Activated CD4-positive, alpha-beta T cell treated with anti-CD3 and anti-CD28 coated beads for 48 hours (primary cell): ENCODE measurements at places on chromosomes 3 and 15.
A peak's percentile ranks its signal among the peaks of the same experiment; 100 is the strongest.

DNA sequence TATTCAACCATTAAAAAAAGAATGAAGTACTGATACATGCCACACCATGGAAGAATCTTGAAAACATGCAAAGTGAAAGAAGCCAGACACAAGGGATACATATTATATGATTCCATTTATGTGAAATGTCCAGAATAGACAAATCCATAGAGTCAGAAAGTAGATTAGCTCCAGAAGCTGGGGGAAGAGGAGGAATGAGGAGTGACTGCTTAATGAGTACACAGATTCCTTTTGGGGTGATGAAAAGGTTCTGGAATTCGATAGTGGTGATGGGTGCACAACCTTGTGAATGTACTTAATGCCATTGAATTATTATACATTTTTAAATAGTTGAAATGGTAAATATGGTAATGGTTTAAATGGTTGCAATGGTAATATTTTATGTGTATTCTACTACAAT lies 90.6 kb upstream of the SPATA12 start:
- DNase-seq: no peak

DNA sequence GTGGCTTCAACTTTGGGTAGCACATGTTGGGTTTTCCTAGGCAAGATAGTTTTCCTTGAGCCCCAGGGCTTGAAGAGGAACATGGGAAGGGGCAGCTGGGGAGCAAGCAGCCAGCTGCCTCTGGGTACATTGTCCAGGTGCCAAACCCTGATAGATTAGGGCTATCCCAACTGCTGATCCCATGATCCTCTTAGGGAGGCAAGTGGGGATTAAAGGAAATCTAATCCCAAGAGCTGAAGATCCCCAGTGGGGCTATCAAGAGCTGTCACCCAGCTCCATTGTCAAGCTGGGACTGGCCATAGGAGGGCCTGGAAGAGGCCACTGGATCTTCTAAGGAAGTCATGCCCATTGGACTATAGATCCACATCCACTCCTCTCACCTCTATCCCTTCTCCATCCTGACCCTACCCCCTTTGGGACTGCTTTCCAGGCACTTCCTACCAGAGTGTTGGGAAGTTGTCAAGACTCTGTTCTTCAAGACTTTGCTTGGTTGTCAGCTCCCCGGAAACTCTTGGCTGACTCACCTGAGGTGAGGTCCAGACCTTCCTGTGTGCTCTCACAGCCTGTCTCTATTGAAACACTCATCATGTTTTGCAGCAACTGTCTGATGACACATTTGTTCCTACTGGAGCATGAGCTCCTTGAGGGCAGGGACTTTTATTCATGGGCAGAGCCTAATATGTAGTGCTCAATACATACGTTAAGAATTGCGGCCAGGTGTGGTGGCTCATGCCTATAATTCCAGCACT lies 5.9 kb downstream of the CAMK2N2 start:
- DNase-seq: peak; percentile 53

- DNase-seq: no peak
These were observed 200.3 kb downstream of the SLCO3A1 start for GRCh38 chr15:92053753-92054316.

GRCh38 chr15:69161079-69161877 lies 843 bp downstream of the GLCE start:
- peak; percentile 17 for DNase-seq

DNA sequence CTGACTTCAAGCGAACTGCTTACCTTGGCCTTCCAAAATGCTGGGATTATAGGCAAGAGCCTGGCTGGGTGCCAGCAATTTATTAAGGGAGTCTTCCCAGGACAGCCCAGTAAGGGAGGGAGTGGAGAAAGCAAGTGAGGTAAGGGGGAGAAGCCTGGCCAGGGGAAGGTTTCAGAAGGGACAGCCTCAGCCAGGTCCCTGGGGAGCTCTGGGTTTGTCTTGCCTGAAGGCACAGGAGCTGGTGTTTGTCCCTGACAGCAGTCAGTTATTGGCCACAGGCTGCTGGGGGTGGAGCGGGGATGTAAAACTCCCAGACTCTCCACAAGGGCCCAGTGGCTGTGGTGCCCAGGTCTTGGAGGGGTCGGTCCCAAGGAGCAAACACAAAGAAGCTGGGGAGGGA lies 33.0 kb upstream of the CDCP1 start:
- no peak for DNase-seq

DNA sequence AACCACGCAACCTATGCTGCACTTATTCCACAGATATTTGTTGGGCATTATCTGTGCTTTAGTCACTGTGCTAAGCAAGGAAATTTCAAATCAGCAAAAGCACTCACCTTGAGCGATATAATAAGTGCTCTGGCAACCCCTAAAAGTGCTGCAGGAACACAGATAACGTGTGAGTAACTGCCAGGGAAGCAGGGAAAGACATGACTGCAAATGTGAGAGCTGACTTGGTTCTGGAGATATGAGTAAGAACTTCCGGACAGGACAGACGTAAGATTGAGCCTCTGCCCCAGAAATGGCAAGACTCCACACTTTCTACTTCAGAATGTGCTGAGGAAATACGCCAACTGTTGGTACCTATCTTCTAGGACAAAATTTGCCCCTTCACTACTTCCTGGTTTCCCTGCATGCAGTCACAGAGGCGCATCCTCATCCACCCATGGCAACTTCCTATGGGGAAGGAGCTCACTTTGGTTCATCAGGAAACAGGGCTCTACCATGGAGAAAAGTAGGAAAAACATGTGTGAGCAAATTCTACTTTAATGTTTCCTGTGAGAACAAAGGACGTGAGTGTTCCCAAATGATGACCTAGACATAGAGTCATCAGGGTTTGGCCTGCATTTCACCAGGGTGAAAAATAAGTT lies 41.7 kb downstream of the AQP9 start:
- DNase-seq: no peak

GRCh38 chr15:43329217-43329959 lies 985 bp downstream of the LCMT2 start:
- DNase-seq: peak; percentile 5

DNA sequence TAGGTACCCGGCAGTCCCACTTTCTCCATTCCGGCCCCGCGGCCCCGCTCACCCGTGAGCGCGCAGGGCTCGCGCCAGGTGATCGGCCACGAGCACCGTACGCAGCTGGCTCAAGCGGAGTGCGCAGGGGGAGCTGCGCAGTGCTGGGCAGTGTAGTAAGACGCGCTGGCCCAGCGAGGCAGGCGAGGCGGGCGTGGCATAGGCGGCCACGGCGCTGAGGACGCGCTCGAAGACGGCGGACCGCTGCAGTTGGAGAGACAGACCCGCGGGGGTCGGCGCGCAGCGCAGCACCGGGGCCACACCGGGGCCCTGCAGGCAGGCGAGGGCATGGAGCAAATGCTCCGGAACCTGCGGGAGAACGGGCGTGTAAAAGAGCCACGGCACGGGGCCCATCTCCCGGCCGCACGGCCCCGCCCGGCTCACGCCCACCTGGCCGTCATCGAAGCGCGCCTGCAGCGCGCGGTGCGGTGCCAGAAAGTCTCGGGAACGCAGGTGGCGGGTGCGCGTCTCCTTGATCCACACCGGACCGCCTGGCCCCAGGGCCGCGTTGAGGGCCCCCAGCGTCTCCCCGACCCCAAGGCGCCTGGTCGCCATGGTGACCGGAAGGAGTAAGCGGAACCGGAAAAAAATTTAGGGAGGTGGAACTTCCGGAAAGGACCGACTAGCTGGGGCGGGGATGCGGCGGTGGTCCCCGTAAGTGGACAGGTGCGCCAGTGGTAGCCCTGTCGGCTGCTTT lies at the start of gene DALRD3:
Gene DALRD3, minus strand, starts transcription at position 610 of the 736 bp plus-strand sequence. Its CDS starts 16 bp downstream, at position 594.
- DNase-seq: peak; percentile 70

DNA sequence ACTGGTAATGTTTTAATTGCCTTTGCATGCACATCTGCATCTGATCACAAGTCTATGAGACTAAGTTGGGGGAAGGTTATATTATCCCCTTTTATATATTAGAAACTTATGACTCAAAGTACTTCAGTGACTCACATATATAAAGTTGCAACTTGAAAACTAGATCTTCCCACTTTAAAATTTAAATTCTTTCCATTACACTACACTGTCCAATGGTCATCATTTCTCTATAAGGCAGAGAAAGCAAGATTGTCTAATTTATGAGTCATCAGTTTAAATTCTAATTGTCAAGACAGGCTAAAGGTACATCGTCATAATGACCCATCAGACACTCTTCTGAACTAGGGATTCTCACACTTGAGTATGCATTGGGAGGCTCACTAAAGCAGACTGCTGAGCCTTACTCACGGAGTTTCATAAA lies 37.9 kb downstream of the CPA3 start:
- DNase-seq: no peak

DNA sequence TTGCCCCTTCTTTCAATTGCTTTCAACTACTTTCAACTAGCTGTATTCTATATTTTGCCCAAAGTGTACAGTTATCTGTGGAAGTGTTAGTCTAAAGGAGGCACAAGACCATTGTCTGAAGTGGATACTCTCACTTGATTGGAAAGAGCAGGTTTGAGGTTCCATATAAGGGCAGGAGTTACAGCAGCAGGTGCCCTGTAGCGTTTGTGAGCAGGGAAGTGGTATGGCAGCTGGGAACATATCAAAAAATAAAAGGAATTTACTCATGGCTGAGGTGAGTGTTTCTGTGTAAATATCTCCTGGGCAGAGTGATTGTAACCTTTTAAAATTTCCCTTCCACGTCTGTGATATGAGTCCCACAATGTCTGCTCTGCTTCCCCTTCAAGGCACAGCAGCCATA lies 38.5 kb upstream of the DNAJC13 start:
- DNase-seq: no peak

DNA sequence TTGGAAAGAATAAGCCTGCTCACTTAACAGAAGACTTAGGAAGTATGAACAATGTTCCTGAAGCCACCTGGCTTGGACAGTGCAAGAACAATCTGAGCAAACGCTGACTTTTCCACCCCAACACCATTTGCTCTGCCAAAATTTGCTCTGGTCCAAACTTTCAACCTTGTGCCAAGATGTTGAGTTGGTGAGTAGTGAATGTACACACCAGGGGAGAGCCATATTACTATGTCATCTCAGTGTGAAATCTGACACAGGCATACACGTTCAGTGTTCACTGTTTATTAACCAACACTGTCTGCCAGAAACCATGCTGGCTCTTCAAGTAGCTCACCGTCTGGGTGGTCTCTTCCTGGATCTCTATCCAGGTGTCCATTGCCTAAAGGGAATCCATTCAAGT lies 152.9 kb upstream of the LPP start:
- no peak for DNase-seq

DNA sequence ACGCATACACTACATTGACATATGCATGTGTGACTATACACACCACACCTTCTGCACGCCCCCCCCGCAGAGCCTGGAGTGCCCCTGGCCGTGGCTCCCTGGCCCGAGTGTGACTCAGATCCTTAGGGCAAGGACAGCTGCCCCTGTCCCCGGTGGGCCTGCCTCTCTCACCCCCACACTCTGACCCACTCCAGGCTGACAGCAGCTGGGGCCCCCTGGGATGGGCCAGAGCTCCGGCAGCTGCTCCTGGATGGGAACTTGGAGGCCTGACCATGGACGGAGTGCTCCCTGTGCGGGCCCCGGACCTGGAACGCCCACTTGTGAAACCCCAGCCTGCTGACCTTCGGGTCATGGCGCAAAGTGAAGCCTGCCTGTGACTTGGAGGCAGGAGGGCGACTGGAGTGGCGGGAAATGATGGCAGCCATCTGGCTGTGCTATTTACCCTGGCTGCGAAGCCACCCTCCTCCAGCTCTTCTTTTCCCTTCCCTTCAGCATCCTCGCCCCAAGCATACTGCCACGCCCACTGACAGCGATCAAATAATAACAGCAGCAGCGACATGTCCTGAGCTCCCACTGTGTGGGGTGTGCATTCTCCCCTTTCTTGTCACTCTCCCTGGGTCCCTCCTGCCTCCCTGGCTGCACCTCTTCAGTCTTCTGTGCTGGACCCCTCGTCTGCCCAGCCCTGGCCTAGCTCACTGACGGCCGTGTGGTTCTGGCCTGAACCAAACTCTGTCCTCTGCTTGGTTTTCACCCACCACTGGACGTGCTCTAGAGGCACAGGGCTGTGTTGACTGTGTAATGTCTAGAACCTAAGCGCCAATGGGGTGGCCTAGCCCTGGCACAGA lies 90.7 kb upstream of the MEF2A start:
- no peak for DNase-seq
